ENCODE measurements at places on chromosomes 4 and X.

DNA sequence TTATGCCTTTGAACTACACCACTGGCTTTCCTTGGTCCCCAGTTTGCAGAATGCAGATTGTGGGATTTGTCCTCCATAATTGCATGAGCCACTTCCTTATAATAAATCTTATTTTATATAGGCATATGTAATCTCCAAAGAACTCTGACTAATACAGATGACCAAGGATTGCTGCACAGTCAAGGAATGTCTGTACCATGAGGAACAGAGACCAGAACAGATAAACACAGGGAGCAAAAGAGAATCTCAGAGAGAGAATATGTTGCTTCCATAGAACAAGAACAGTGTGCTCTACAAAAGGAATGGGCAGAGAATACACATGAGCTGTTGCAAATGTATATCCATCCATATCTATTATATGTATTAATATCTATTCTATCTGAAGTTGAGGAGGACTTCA, 111.1 kb downstream of the ADRA2C start:
- DNase-seq: peak; percentile 9

- DNase-seq: no peak
These were observed 75.8 kb downstream of the TSPAN7 start for GRCh38 chrX:38636949-38637819.

DNA sequence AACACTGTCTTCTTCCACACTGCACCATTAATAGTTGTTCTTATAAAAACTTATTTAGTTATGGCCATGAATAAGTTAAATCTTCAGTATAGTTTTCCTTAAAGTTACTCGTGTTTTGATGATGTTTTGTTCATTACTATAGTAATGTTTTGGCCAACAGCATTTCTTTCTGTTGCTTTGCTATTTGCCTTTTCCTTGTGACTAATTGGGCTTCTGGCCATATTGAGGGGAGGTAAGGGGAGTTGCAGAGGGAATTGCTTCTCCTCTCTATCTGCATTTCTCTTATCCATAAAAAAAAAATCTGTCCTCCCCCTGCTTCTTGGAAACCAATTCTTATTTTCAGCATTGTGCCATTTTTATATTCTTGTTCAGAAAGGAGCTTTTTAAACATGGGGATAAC, 42.7 kb upstream of the ZCCHC12 start:
- DNase-seq: peak; percentile 19

GRCh38 chr4:121306931-121307330, 73.9 kb downstream of the QRFPR start:
- no peak for DNase-seq

DNA sequence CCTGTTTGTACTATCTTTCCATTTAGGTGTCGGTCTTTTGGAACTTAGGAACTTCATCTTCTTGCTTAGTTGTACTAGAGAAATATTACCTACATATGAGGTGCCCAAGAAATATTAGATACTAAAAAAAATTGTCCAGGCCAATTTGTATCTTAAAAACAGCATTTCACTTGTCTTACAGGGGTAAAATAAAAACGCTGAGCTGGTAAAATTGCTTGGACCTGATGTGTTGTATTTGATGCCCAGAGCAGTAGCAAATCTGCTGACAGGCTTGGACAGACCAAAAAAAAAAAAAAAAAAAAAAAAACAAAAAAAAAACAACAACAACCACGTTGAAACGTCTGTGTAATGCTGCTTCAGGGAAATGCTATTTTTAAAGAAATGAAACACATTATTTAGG, 150.4 kb upstream of the ARX start:
- DNase-seq: no peak

DNA sequence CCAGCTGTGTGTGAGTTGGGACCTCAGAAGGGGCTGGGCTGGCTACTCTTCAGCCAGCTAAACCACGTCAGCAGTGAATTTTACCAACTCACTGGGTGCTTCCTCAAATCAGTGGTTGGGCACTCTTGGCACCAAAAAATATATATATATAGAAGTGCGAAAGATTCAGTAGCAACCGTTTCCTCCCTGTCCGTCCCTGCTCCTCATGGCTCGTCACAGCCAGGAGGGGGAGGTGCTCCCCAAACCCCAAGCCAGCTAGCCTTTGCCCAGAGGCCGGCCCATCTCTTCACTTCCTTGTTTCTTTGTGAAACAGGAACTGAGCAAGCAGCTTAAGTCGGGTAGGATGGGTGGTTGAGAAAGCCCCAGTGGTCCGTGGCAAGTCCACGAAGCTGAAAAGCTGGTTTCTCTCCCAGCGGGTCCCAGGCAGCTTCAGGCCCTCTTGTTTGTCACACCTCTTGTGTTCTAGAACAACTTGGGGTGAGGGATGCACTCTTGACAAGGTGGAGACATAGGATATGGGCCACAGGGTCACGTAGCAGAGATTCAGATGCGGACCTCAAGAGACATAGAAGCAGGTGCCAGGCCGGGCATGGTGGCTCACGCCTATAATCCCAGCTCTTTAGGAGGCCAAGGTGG, 6.8 kb upstream of the SASH3 start:
- DNase-seq: no peak

GRCh38 chrX:41457613-41458192, 10.6 kb downstream of the NYX start:
- no peak for DNase-seq

GRCh38 chrX:41863343-41864203, 59.8 kb downstream of the CASK start:
- no peak for DNase-seq

DNA sequence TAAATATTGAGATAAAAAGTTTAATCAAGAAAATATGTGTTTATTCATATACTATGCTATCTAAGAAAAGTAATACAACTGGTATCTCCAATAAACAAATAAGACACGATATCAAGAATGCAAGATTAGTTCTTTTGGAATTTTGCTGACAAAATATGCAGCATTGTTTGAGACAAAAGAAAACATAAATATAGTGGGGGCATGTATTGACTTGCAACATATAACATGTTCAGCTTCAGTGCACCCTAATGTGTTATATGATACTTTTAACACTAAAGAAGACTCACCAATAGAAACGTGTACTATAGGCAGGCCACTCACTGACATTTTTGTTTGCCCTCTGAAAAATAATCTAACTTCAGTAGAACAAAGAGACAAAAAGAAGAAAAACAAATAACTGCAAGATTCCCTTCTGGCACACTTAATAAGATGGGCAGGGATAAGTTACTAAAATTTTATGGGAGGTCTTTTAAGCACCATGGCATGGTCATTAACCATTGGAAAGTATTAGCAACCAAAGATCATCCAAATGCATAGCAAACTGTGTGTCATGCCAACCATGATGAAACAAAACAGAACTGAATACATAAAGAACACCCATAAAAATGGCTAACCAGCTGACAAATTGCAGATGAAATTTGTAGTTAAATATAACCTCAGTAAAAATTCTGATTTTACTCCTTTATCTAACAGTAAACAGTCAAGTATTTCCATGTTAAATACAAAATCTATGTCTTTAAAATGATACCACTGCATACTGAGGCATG, 447.9 kb upstream of the FAM241A start:
- no peak for DNase-seq
